ENCODE measurements at places on chromosomes 6 and 20.
A peak's percentile ranks its signal among the peaks of the same experiment; 100 is the strongest.

- peak; percentile 49 for DNase-seq
These were observed 7.2 kb downstream of the HLA-G start for GRCh38 chr6:29834564-29835436.

GRCh38 chr6:139587469-139587868 lies 213.0 kb upstream of the CITED2 start:
- DNase-seq, result no peak

DNA sequence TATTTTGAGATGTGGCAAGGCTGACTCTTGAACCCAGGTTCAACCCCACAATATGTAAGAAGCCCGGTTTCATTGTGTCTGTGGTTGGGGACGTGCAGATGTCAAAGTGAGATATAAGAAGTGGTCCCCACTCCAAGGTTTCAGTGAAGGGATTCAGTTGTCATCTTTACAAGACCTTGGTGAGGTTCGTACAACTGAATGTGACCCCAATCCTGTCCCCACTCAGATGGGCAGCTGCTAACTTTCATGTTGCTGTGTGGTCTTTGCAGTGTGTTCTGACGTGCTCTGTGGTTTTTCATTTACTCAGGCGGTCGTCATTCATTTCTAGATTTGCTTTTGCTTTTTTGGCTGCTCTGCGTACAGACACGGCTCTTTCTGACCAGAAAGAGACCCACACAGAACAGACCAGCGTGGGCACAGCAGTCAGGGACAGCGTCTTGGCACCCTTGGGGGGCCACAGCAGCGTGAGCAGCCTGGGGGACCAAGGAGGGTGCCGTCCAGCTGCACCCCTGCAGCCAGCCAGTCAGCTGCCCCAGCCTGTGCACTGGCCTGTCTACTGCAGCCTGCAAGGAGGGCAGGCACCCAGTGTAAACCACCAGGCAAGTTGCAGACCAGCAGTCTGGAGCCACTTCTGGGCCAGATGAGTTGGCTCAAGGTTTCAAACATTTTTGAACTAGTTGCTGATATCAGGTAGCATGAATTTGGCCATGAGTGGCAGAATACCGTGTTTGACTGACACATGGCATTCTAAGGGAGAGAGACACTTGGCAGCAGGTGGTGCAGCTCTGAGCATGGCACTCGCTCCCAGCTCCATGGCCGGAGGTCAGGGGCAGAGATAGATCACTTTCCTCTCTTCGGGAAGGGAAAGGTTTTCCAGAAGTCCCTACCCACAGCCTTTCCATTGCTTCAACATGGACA lies 49.4 kb upstream of the IRF4 start:
- DNase-seq, result no peak

- no peak for DNase-seq
These were observed 52.8 kb downstream of the FOXC1 start for GRCh38 chr6:1662534-1662933.

DNA sequence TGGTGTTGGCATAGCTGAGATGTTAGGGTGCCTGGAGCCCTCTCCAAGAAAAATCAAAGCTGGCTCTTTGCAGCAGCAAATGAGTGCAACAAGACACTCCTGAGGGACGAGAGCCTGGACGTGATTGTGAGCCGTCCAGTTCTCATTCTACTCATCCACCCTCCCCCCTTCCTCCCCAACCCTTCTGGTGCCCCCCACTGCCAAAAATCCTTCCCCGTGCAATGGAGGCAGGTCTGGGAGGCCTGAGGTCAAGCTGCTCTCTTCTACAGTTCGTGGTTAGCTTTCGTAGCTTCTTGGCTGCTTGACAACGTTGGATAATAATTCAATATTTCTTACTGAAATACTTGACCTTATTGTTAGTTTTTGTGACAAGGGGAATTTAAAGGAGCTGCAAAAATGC lies 185.3 kb upstream of the SUPT3H start:
- no peak for DNase-seq

GRCh38 chr20:57159945-57160610 lies 106.4 kb downstream of the BMP7 start:
- no peak for DNase-seq

DNA sequence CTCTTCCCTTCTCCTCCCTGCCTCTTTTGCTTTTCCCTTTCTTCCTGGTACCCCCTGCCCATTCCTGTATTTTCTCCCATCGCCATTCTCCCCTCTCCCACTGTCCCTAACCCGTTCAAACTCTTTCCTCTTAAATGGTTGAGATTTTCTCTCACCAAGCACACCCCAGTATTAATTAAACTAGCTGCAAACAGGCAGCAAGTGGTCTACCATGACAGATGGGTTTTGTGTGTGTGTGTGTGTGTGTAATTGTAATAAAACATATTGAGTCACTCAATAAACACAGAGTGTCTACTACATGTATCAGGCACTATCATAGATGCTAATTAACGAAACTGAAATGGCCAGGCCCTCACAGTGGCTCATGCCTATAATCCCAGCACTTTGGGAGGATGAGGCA lies 6.7 kb downstream of the RAET1E start:
- no peak for DNase-seq
